Stimulated activated CD4-positive, alpha-beta T cell treated with anti-CD3 and anti-CD28 coated beads, Interleukin-1b, Interleukin-23, amount 100 ng/mL, for 1 hour (primary cell): ENCODE measurements at places on chromosomes 7 and 10.

DNA sequence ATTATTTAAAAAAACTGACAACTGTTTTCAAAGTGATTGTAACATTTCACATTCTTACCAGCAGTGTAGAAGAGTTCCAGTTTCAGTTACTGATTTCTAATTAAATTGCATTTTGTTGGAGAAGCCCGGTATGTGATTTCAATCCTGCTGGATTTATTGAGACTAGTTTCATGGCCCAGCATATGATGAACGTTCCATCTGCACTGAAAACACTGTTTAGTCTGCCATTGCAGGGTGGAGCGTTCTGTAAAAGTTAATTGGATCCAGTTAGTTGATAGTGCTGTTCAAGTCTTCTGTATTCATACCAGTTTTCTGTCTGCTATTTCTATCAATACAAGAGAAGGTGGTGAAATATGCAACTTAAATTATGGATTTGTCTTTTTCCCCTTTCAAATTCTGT is 37.3 kb upstream of the CCNY start:
- DNase-seq = no peak

DNA sequence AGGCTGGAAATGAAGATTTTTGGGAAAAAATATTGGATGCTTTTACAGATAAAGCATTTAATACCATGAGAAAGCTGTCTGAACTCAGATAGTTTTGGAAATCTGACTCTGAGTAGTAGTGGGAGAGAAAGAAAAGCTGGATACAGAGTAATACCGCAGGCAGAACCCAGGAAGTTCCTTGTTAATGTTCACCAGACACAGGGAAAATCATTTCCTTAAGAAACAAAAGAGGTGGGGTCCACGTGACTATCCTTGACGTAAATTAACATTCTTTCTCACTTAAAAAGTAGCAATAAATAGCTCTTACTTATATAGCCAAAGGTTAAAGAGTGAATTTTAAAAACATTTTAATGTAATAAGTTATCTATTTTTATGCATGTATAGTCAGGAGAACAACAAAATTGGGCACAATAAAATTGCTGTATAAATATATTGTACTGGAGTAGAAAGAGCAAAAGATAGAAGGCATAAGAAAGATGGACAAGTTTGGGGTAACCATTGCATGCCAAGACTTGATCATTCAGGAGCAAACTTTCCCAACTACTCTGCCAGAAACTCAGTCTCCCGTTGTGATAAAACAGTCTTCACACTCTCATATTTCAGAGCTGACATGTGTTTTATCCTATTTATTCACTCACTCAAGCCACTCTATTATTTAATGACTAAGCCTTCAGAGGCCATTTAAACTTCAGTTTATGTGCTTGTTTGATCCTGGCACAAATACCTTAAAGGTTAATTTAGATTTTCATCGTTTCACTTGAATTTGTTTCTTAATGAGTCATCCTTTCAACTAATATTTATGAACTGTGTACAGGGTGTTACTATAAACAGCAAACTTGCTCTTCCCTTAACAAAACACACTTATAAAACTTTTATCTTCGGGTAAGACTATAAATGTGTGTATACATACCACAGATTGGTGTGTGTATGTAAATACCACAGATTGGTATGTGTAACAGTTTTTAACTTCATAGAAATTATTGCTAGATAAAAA is 143.1 kb downstream of the GNAI1 start:
- DNase-seq = no peak

DNA sequence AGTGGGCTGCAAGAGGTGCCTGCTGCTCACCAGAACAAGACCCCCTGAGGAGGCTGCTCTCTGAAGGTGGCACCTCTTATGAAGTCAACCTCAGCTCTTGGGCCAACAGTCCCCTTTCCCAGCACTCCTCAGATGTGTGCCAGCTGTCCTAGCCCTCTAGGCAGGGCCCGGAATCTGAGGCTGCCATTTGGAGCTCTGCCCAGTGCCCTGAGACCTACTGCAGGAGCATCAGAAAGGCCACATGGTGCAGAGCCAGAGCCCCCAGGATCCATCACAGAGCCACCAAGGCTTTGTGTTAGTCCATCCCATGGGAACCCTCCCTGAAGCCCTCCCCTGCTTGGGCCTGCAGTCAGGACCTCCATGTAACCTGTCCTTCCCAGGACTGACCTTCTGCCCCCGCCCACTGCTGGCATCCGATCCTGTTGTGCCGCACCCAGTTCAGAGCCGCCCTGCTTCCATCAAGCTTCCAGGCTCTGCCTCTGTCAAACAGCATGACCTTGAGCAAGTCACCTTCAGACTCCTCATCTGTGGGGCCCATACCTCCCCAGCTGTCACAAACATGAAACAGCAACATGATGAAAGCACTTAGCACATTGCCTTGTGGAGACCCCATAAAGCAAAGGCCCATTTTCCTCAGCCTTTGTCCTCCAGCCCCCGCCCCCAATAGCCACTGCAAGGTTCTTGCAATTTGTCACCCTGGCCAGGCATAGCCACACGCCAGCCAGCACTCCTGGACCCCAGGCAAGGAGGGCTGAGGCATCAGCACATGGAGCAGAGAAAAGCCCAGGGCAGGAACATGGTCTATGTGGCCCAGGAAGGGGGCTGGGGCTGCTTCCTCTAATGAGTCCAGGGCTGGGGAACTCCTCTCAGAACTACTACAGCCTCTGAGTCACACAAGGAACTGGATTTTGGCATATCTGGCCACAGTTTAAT is 51.7 kb downstream of the GRID1 start:
- no peak for DNase-seq

- no peak for DNase-seq
Measured at GRCh38 chr10:75208181-75208580, 2.4 kb upstream of the VDAC2 start.

DNA sequence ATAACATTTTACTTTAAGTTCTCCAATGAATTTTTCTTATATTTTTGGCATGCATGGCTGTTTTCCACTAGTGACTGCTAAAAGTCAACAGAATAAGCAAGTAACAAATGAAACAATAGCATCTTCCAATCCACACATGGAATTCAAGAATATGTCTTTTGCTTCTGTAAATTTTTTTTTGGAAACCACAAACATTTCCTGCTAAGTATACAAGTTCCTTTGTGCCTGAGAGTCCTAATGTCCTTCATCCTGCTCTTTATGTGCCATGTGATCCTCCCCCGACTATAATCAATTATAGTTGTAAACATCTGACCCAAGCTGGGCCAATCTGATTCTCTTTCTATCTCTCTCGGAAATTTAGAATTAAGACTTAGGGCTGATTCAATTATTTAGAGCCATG is 61.2 kb downstream of the PPP1R3C start:
- DNase-seq = no peak

GRCh38 chr10:22682237-22683139 is 31.9 kb downstream of the PIP4K2A start:
- DNase-seq = no peak

DNA sequence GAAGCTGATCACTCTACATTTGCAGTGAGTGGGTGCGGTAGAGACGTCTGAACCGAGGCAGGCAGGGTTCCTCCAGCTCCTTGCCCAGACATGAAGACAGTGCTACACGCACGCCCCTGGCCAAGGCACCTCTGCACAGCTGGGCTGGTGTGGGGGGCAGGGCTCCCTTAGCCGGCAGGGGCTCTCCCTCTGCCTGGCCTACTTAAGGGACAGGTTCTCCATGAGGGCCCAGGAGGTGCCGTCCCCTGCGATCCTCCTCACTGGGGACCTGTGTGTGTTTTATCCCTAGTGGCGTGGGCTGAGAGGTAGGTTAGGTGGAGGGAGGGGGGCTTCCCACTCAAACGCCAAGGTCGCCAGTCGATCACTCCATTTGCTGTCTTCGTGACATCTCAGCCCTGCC is 35.3 kb downstream of the IL15RA start:
- DNase-seq = no peak

DNA sequence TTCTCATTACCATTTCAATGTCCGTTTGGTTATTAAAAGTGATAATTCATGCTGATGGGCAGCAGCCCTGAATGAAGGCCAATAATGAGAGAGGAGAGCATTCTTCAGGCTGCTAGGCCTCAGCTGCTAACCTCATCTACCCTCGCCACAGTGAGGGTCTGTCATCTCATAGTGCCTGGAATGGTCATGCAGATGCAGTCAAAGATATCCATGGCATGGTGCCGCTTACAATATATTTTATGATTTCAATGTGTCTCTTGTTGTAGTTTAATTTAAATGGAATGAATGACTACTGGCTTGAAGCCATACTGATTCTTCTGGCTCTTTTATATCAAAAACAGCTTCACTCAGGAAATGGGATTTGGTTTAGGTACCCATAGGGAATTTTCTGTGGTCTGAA is 126.9 kb downstream of the SLC16A9 start:
- DNase-seq = no peak

- peak; percentile 29 for DNase-seq
Measured at GRCh38 chr7:140230861-140231770, 54.3 kb upstream of the KDM7A start.

- no peak for DNase-seq
Measured at GRCh38 chr7:113084496-113085172, 2.0 kb downstream of the GPR85 start.

DNA sequence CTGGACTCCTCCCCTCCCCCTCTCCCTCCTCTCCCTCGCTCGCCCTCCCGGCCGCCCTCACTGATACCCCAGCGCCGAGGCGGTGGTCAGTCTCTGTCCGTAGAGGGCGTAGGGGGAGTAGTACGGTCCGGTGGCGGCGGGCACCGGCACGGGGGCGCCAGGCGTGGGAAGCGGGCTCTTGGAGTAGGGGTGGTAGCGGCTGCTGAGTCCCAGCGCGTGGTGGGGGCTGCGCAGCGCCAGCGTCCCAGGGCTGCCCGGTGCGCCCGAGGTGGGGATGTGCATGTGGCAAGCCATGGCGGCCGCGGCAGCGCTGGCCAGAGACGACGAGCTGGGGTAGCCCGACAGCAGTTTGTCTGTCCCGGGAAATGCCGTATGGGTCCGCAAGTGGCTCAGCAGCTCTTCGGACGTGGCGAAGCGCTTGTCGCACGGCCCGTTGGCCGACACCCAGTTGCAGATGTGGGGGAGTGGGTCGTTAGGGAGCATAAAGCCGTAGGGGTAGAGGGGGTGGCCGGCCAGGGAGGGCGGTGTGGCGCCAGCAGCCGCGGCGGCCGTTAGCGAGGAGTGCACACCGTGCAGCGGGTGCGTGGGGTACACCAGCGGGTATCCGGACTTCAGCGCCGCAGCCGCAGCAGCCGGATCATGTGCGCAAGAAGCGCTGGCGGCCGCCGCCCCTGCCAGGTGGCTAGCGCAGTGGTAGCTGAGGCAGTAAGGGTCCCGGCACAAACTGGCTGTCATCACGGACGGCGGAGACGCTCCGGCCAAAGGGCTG is 2.7 kb downstream of the ZNF503 start:
- no peak for DNase-seq

DNA sequence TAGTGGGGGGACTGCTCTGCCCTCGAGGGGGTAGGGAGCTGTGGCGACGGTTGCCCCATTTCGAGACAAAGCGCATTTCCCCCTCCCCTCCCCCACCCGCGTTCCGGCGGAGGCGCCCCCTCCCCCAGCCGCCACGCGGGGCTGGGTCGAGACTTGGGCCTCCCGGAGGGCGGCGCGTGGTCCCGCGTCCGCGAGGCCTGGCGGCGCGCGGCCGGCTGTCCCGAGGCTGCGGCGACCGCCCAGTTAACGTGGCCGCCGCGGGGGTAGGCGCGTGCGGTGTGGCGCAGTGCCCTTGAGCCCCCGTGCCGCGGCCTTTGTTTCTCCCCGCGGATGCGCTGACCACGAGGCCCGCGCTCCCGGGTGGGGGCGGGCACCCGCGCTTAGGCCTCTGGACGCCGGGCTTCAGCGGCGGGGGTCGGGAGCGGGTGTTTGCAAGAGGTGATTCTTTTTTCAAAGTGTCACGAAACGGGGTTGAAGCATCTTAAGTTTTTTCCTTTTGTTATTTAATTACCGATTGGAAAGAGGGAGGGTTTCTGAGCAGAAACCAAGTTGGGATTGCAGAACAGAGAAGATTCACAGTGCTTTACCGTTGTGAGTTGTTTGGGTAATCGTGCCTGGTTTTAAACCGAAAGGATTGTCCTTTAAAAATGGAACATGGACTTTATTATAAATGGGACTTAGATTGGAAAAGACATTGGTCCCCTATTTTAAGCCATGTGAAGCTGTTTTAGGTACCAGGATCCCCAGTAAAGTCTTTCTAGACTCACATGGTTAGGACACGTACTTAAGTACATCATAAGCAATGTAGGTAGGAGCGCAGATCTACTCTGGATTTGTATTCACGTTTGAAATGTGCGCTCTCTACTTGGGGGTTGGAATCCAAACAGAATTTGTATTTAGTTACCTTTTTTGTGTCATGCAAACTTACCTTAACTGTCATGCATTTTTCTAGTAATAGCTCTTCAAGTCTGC is 760 bp downstream of the CBX3 start:
- DNase-seq = peak; percentile 22

DNA sequence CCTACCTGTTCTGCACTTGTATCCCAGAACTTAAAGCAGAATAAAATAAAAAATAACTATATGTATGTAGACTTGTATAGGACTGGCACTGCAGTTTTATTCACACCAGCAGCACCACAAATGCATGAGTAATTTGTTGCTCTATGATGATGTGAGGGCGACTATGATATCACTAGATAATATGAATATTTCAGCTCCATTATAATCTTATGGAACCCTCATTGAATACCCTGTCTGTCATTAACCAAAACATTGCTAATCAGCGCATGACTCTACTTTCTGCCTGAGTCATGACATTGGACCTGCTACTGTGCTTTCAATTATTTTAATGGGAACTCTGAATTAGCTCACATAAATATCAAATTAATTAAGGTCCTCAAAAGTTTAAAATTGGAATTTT is 129.4 kb upstream of the RHOBTB1 start:
- no peak for DNase-seq

DNA sequence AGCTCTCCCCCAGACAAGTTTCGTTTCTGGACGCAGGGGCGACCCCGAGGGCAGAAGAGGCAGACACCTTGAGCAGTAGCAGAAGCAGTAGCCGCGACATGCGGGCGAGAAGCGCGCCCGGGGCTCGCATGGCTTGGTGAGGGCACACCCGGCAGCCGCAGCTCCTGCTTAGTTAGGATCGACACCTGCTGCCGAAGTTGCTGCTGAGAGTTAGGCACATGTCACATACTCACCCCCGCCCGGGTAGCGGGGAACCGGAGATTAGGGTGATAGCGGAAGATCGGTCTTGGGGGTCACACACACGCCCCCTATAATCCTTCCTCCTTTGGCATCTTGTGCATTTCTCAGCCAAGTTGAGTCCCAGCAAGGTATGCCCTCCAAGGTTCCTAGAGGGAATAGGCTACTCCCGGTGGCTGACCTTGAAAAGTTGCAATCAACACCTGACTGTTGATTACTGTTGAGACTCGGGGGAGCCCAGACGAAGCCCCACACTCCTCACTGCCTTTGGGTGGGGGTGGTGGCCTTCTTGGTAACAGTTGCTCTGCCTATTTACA is 668 bp downstream of the GPR37 start:
- no peak for DNase-seq

- DNase-seq = no peak
Measured at GRCh38 chr7:150924369-150924781, 53.7 kb downstream of the KCNH2 start.

- no peak for DNase-seq
Measured at GRCh38 chr10:24515481-24515880, 208.2 kb downstream of the ARHGAP21 start.

DNA sequence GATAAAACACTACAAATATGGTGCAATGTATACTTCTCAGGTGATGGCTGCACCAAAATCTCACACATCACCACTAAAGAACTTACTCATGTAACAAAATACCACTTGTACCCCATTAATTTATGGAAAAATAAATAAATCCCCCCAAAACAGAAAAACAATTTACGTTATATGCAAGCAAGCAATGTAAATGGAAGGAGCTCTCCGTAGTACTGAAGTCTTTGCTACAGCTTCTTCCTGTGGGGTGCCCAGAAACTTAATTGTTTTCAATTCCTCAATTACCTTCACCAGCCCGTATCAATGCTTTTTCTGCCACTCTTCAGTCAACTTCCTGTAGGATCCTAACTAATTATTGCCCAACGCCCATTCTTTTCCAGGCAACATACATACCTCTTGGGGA is 138.1 kb downstream of the RELN start:
- no peak for DNase-seq
